Cardiac muscle cell (in vitro differentiated cells and primary cell): ENCODE measurements at places on chromosomes 6 and 20. TPM values are rescaled to one million over a fixed set of nuclear protein-coding genes. Genes with fewer than 3 reads are reported as not detected.

GRCh38 chr6:32967151-32968091 lies 973 bp upstream of the BRD2 start:
- H3K36me3 ChIP-seq: peaks cover 3% of the 10 kb centered on the region
- DNase-seq: no peak
- peaks cover 15% of the 10 kb centered on the region for H3K4me1 ChIP-seq
- peak overlapping the region; percentile 73 for H3K4me3 ChIP-seq
- no peaks in the 10 kb centered on the region for H3K27me3 ChIP-seq
- H3K27ac ChIP-seq: peak overlapping the region; percentile 99

Gene RNF182
- total RNA-seq: 0.78 and 1.3 TPM in 2 replicates

Gene WFDC12
- total RNA-seq: not detected in 2 replicates

GRCh38 chr6:139860203-139860602 lies 485.8 kb upstream of the CITED2 start:
- H3K27ac ChIP-seq: no peak overlapping the region
- peaks cover 3% of the 10 kb centered on the region for H3K4me1 ChIP-seq
- H3K36me3 ChIP-seq: no peaks in the 10 kb centered on the region
- H3K27me3 ChIP-seq: no peaks in the 10 kb centered on the region
- no peak overlapping the region for H3K4me3 ChIP-seq

Gene AGPAT1
- 128 and 146 TPM in 2 replicates for total RNA-seq

Gene DDO
- 0.27 and 0.32 TPM in 2 replicates for total RNA-seq

Gene ARHGAP40
- total RNA-seq: not detected in 2 replicates

- H3K27me3 ChIP-seq: no peaks in the 10 kb centered on the region
- no peaks in the 10 kb centered on the region for H3K36me3 ChIP-seq
- no peak overlapping the region for H3K4me3 ChIP-seq
- no peak for DNase-seq
- no peaks in the 10 kb centered on the region for H3K4me1 ChIP-seq
- H3K27ac ChIP-seq: no peak overlapping the region
Observed at GRCh38 chr6:150514806-150515380, 84.8 kb upstream of the PLEKHG1 start.

DNA sequence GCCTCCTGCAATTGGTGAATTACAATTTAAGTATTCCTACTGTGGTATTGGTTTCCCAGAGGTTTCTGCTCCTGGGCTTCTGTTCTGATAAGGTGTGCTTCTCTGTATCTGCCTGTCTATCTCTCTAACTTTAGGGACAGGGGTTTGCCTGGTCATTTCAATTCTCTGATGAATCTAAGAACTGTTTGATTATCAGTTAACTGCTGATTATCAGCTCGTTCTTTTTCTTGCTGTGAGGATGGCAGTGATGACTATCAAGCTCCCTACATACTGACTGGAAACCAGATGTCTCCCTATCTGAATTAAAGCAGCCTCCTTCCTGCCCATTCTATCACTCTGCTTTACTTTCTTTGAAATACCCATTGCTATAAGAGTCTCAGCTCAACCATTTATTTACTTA lies 120.5 kb downstream of the INSM1 start:
- H3K27ac ChIP-seq: no peak overlapping the region
- no peaks in the 10 kb centered on the region for H3K27me3 ChIP-seq
- no peaks in the 10 kb centered on the region for H3K36me3 ChIP-seq
- no peak overlapping the region for H3K4me3 ChIP-seq
- DNase-seq: no peak

DNA sequence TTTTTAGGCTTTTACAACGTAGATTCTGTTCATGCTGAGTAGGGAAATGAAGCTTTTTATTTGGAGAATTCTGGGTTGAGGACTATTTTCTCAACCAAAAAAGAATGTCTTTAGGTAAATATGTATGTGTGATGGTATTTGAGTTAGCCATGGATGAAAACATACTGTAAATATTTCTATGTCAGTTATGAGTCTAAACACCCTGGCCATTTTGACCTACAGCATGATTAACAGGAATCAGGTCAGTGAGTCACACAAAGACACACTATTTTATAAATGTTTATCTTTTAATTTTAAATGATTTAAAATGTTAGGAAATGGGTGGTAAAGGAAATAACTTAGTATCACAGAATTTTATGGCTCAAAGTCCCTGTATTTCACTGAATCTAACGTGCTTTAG lies 851.7 kb upstream of the MAP3K7 start:
- no peaks in the 10 kb centered on the region for H3K27me3 ChIP-seq
- H3K4me3 ChIP-seq: no peak overlapping the region
- H3K4me1 ChIP-seq: peaks cover 13% of the 10 kb centered on the region
- no peak overlapping the region for H3K27ac ChIP-seq
